ENCODE measurements at places on chromosomes 1 and 21.

DNA sequence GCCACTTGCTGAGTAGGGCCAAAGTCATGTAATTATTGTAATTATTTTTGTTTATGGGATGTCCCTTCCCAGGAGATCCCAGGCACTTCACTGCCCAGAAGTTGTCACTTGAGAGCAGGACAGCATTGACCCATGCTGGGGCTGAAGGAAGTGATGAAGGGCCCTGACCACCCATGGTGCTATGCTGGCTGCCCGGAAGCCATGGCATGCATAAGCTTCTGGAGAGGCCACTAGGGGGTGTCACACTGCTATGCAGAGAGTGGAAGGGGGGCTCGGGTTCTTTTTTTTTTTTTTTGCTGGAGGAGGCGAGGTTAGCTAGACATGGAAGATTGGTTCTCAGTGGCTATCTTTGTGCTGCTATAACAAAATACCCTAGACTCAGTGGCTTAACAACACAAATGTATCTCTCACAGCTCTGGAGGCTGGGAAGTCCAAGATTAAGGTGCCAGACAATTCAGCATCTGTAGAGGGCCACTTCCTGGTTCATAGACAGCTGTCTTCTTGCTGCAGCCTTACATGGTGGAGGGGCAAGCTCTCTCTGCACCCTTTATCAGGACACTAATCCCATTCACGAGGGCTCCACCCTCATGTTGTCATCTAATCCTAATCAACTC is 84.9 kb downstream of the CNIH3 start:
- no peak for DNase-seq

- DNase-seq, result no peak
Measured at GRCh38 chr1:153827168-153827964, 52.2 kb downstream of the SLC27A3 start.

DNA sequence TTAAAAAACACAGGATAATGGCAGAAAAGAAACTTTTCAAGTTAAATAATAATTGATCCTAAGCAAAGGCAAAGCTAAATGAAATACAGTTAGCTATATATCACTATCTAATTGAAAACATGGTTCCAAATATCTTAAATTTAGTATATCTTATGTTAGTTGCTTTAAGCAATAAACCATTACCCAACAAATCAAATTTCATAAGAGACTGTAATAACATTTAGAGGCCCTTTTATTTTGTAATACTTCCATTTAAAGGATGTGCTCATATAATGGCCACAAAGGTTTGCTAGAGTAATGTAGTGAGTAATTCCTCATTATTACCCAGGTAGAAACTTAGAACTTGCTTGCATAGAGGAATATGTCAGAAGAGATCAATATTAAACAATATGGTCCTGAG is 32.3 kb downstream of the RPL5 start:
- DNase-seq, result no peak

- DNase-seq, result no peak
Measured at GRCh38 chr1:41683681-41684500, 199.4 kb upstream of the EDN2 start.

DNA sequence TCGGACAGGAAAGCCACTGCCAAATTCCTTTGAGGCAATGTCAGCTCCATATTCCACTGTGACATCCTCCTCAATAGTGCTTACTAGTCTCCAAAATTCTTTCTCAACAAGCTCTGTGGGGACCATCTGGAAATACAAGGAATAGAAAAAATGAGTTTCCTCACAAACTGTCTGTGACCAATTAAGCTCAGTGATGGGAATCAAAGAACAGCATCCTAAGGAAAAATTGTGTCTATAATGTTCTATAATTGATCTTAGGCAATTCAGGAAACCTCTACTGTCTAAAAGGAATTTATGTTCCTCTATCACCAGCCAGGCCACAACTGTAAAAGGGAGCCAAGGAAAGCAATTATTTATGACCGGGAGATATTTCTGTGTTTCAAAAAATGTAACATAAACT is 46.1 kb upstream of the SYT2 start:
- no peak for DNase-seq

DNA sequence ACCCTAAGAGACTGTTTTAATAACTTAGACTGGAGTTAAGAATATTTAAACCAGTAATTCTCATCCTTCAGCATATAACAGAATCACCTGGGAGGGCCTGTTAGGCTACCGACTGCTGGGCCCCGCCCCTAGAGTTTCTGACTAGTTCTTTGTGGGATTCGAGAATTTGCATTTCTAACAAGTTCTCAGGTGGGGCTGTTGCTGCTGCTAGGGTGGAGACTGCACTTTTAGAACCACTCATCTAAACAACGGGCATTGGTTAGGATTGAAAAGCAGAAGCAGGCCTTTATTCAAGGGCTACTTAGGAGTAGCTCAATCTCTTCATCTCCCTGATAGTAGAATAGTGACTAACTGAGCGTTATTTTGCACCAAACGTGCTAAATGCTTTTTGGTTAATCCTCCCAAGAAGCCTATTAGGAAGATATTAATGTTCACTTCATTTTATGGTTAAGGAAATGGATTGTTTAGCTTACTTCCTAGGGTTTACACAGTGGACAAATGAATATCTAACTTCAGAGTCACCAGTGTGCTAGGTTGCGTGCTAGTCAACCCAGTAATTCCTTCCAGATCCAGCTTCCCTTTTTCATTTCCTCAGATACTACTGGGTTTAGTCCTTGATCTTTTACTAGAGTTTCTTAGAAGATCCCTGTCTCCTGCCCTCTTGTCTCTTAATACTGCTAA is 31.1 kb upstream of the UAP1 start:
- no peak for DNase-seq

GRCh38 chr1:170217517-170218256 is 71.9 kb downstream of the NTMT2 start:
- no peak for DNase-seq

GRCh38 chr1:45340816-45341466 is 701 bp upstream of the MUTYH start:
- DNase-seq, result no peak

DNA sequence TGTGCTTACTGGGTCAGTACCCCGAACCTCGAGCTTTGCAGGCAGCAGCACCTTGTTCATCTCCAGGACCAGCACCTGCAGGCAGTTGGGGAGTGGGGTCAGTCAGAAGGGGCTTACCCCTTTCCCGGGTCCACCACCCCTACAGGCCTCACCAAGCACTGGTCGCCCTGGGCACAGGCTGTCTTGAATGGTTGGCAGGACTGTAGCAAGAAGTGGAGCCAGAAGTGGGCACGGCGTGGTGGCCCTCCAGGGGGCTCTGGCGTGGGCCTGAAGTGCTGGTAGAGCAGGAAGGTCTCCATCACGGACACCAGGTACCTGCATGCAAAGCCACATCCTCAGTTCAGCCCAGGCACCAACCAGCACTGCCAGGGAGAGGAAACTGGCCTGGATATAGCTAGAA is 5.2 kb downstream of the MAP3K6 start:
- no peak for DNase-seq

DNA sequence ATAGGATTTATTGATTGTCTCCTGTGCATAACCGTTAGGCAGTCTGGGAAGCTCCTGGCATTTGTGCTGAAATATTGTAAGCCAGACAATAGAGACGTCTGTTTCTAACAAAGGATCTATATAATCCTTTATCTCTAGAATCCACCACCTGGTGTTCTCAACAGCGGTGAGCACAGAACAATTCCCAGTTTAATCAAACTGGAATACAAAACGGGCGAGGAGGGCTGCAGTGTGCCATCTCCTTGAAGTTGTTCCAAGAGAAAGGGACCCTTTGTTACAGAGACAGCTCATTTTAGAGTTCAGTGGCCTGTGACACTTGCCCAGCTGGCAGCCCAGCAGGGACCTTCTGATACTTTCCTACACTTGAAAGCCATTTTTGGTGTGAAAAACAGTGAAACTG is 162.8 kb upstream of the IVNS1ABP start:
- no peak for DNase-seq

- DNase-seq, result no peak
Measured at GRCh38 chr21:20999659-21000058, 1.4 kb downstream of the NCAM2 start.

DNA sequence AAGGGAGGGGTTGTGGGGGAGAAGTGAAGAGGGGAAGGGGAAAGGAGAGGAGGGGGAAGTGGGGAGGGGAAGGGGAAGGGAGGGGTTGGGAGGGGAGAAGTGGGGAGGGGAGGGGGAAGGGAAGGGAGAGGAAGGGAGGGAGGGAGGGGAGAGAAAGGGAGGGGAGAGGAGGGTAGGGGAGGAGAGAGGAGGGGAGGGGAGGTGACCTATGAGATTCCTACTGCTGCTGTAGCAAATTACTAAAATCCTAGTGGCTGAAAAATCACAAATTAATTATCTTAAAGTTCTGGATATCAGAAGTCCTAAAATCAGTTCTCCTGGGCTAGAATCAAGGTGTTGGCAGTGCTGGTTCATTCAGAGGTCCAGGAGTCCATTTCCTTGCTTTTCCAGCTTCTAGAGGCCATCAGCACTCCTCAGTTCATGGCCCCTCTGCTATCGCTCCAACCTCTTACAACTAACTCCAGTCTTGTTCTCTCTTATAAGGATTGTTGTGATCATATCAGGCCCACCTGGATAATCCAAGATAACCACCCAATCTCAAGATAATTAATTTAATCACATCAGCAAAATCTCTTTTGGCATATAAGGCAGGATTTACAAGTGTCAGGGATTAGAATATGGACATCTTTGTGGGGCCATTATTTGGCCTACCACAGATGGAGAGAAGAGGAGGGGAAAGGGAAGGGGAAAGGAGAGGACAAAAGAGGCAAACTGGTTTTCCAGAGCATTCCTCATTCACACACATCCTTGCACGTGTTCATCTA is 30.4 kb upstream of the KANK4 start:
- no peak for DNase-seq

GRCh38 chr1:65148548-65149350 is 746 bp downstream of the AK4 start:
- DNase-seq, result no peak

GRCh38 chr1:12075195-12076114 is 12.4 kb downstream of the TNFRSF8 start:
- no peak for DNase-seq

DNA sequence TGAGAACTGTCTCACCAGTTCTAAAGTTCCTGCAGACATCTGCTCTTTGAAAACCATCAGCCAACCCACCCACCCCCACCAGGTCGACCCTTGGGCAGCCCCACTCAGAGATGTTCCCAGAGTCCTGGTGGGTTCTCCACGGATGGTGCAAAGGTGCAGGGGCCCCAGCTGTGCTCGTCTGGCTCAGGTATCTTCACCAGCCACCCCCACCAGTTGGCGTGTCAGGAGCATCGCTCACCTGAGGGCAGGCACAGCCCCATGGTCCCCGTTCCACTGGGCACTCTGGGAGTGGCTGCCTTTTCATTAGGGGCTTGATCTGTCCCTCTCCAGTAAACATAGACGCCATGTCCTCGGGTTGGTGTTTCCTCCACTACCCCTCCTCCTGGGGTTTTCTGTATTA is 70.5 kb downstream of the UMODL1 start:
- no peak for DNase-seq

DNA sequence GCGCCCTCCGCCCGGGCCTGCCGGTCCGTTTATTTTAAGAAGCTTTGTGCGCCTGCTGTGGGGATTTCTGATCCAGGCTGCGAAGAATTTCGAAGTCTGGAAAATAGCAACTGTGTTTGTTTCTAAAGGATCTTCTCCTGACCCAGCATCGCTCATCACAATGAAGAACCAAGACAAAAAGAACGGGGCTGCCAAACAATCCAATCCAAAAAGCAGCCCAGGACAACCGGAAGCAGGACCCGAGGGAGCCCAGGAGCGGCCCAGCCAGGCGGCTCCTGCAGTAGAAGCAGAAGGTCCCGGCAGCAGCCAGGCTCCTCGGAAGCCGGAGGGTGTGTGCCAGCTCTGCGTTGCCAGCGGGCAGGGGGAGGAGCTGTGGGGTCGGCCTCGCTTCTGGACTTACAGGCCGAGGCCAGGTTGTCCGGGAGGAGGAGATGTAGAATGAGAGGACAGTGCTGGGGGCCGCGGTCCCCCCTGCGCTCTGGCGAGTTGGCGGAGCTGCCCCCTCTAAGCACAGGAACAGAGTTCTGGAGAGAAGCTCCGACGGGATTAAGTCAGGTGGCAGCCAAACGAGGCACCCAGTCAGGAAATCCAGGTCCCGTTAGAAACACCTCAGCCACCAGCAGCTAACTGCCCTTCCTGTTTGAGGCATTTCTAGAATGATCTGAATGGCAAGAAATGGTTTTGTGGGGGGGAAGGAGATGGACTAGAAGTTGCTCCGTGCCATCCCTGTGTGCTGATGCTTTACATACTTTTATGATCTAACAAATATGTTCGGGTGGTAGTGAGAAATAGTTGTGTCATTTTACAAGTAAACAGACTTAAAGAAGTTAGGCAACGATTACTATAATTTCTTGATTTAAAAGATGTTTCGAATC is 948 bp downstream of the TXLNA start:
- no peak for DNase-seq

- no peak for DNase-seq
Measured at GRCh38 chr1:162404550-162405160, 7.3 kb downstream of the SH2D1B start.

DNA sequence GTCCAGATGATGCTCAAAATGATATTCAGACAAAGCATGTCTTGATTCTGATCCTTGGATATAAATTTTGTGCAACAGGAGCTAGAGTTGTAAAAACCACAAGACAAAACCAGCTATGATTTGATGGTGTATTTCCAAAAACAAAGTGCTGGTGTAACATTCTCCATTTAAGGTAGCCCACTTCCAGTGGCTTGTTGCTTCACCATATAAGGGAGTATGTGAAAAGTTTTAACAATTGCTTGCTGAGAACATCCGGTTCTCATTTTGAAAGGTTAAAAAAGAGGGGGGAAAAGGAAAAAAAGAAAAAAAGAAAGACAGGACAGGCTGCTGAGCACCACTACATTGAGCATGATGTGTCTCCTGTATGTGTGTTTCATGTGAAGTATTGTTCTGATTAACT is 123.6 kb downstream of the MACF1 start:
- DNase-seq, result no peak

DNA sequence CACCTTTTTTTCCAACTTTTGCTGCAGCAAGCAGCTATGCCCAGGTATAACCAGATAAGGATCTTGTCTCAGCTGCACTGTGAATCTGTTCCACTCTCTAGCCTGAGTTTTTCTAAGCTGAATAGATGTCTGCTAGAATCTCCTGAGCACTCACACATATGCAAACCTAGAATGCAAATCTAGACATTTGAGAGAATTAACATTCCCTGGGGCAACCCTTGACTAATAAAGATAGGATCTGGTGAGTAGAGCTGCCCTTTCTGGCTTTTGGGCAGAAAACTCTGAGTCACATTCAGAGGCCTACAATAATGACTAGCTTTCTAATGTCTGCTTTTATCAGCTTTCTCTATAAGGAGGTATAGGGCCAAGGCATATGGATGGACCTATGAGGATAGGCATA is 61.4 kb upstream of the BARHL2 start:
- DNase-seq, result no peak

- no peak for DNase-seq
Measured at GRCh38 chr1:7515175-7515574, 255.9 kb upstream of the VAMP3 start.
